ENCODE measurements at places on chromosomes 1 and 21.

- no peak for DNase-seq
These were observed 27.1 kb upstream of the C1QA start for GRCh38 chr1:22609291-22609690.

DNA sequence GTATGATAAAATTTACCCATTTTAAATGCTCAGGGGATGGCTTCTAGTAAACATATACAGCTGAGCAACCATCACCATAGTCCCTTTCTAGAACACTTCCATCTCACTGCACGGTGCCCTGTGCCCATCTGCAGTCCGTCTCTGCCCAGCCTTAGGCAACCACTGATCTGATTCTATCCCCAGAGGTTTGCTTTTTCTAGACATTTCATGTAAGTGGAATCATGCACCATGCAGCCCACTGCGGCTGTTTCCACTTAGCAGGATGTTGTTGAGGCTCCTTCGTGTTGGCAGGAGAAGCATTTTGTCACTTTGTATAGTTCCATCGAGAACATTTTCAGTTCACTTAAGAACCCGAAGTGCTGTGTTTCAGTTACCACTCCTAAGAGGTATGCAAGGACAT, 27.8 kb upstream of the VAMP3 start:
- no peak for DNase-seq

GRCh38 chr1:216607067-216607697, 116.0 kb downstream of the ESRRG start:
- no peak for DNase-seq

- DNase-seq, result no peak
These were observed at the start of gene FCRL5 for GRCh38 chr1:157551694-157552693. TSS of gene FCRL5 (minus strand) at chr1:157552515. CDS start at chr1:157552362, 153 bp downstream.

DNA sequence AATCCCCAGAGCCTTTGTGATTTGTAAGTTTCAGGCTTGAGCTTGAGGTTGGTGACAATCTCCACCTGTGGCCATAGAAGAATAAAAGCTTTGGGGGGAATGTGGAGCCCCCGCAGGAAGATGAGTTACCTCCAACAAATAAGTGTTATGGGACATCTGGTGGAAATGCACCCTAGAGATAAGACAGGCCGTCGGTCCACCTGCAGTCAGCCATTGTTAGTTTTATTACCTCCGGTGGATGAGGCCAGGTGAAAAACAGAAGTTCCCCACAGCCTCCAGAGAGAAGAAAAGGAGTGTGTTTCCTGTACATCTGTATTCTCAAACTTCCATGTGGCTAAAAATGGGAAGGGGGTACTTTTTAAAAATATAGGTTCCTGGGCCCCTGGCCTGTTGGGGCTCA, 137.4 kb downstream of the KAZN start:
- no peak for DNase-seq

- DNase-seq, result no peak
These were observed 182.3 kb downstream of the BARHL2 start for GRCh38 chr1:90534663-90535295.
